ENCODE measurements at places on chromosomes 11 and 22.

DNA sequence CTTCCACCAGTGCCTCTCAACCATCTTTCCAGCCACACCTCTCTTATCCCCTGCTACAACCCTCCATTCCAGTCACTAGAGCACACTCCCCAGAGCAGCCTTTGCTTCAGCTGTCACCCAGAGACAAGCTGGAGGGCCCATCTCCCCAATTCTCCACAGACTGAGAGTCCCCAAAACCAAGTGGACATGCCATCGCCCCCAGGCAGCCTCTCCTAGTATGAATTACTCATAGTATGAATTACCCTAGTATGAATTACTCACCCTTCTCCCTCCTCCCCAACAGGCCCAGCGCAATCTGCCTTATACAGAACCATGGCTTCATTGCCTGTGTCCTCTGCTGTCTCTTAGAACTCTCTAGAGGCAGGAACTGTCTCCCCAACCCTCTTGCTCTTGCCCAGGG lies 24.8 kb downstream of the MYH9 start:
- no peak for DNase-seq

DNA sequence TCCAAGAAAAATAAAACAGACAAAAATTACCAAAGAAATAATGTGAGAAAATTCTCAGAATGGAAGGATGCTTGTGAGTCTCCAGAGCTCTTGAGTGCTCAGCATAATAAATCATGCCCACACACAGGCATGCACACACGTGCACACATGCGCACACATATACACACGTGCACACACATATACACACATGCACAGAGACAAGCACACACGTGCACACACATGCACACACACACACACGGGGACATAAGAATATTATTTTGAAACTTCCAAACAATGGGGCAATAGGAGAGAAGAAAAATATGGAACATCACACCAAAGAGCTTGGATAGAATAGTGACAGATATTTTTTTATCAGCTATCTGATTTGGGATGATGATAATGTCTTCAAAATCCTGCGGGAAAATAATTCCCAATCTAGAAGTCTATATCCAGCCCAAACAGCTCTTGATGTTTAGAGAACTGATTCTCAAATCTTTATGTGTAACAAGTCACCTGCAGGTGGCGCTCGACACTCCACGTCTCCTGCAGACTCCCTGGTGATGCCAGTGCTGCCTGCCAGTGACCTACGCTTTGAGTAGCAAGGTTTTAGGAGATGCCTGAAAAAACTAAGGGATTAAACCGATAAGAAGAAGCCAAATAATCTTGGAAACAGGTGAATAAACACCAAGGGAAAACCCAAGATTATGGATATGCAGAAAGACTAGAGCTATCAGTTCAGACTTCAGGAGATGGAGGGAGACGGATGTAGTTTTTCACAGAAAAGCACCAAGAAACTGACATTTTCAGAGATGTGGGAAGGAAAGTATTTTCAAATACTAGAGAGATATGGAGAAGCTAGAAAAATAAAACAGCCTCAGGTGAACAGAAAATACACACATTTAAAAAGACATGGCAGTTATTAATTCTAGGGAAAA lies 743.6 kb downstream of the ETS1 start:
- DNase-seq = peak; percentile 82

GRCh38 chr22:21778705-21779363 lies 43.2 kb upstream of the YPEL1 start:
- DNase-seq = no peak

DNA sequence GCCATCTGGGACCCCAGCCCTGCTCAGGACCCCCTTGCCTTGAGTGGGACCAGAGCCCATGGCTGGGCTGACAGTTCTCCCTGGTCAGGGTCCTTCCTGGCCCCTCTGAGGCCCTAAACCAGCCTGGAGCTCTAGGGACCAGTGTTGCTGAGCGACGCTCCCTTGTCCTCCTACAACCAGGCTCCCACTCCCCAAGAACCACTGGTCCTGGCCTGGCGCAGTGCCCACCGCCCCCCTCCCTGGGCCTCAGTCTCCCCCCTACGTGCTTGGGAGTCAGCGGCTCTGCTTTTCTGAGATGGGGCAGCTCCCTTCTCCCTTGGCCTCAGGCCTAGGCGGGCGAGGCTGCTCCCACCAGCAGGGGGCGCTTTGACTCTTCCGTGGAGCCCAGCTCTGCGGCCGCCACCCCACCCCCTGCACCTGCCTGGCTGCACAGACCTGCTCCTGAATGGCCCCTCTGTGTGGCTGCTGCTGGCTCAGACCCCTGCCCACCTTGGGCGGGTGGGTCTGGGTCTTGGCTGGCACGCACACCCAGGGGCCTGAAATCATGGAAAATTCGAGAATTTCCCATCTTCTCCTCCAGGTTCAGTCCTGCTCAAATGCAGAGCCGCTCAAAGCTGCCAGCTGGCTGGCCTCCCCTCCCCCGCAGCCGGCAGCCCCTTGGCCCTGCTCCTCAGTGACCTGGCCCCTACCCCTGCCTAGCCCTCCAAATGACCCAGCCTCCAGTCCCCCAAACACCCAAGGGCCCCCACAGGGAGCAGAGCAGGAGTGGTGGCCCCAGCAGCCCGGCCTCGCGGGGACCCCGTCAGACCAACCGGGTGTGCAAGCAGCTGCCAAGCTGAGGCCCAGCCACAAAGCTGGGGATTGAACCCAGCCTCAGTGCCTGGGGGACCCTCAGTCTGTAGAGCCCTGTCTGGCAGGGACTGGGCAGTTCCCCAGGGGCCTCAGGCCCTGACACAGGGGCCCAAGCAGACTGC lies 9.1 kb downstream of the PRR33 start:
- DNase-seq = peak; percentile 72

- no peak for DNase-seq
Measured at GRCh38 chr11:74641289-74641688, 48.9 kb downstream of the POLD3 start.

DNA sequence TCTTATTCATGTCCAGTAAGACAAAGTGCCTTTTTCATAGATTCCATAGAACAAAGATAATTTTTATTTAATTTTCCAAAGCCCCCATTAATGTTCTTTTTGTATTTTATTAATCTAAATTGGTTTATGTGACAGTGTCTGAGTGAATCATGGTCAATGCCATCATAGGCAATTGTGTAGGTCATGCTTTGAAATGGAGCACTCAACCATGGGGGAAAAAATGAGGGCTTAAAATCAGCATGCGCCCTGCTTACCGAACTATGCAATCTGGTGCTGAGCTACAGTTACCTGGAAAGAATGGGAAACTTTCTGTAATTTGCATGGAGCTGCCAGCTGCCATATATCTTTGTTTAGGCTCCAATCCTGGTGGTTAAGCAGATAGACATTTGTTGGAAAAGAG lies 28.4 kb upstream of the RAB38 start:
- DNase-seq = no peak

GRCh38 chr22:50202130-50202666 lies 1.4 kb downstream of the SELENOO start:
- DNase-seq = no peak

DNA sequence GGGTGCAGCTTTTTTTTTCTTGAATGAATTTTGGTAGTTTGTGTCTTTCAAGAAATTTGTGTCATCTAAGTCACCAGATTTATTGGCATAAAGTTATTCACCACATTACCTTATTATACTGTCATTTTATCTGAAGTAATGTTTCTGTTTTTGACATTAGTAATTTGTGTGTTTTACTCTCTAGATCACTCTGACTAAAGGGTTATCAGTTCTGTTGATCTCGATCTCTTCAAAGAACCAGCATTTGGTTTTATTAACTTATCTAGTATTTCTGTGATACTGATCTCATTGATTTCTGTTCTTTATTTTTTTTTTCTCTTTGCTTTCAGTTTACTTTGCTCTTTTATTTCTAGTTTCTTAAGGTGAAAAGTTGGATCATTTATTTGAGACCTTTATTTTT lies 55.5 kb downstream of the PDHX start:
- no peak for DNase-seq

- DNase-seq = no peak
Measured at GRCh38 chr22:42967933-42968332, 47.0 kb downstream of the PACSIN2 start.

DNA sequence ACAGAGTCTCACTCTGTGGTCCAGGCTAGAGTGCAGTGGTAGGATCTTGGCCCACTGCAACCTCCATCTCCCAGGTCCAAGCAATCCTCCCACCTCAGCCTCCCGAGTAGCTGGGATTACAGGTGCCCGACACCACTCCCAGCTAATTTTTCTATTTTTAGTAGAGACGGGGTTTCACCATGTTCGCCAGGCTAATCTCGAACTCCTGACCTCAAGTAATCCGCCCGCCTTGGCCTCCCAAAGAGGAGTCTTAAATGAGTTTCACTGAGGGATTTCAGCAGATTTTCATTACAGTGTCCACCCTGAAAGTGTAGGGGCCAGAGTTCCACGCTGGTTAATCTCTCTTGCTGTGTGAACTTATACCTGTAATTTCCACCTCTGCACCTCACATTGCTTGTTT lies 412 bp upstream of the RPS3 start:
- DNase-seq = no peak

- DNase-seq = no peak
Measured at GRCh38 chr11:125382314-125382791, 113.7 kb downstream of the FEZ1 start.

- DNase-seq = no peak
Measured at GRCh38 chr11:29214833-29215232, 802.0 kb downstream of the KCNA4 start.

GRCh38 chr11:111298413-111299100 lies at the start of gene POU2AF3:
Gene POU2AF3, plus strand, starts transcription at chr11:111298546. Its CDS starts 36 bp downstream, at chr11:111298582.
- DNase-seq = no peak

GRCh38 chr11:99773646-99774045 lies 752.9 kb downstream of the CNTN5 start:
- DNase-seq = no peak

DNA sequence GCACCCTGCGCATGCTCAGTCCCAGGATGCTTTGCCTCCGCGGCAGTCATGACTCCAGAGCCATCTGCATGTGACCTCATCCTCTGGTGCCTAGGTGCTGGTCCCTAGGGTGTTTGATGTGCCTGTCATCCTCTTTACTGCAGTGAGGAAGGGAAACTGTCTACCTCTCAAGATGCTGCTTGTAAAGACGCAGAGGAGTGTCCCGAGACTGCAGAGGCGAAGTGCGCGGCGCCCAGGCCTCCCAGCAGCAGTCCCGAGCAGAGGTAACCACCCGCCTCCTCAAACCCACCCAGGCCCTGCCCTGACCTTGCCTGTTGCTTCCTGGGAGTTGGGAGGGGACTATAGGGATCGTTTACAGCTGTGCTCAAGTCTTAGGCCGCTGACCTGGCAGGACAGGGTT lies 74.6 kb upstream of the GAL start:
- no peak for DNase-seq

DNA sequence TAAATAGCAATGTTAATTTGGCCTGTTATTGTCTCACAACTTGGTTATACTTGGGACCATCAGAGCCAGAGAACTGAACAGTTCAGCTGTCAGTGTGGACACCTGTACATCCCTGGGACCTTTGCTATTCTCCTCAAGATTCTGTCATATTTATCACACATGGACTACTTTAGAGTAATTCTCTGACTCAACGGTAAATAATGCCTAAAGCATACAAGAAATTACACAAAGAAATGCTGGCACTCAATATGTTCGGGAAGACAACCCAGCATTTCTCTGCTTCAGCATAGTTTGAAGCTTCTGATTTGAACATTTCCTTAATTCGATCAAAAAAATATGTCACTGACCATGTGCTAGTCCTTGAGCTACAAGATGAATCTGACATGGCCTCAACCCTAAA lies 34.6 kb upstream of the MMP13 start:
- DNase-seq = no peak

- DNase-seq = no peak
Measured at GRCh38 chr11:81237139-81237538, 1496.5 kb downstream of the FAM181B start.

GRCh38 chr11:38680746-38681145 lies 2082.7 kb upstream of the RAG2 start:
- DNase-seq = no peak

DNA sequence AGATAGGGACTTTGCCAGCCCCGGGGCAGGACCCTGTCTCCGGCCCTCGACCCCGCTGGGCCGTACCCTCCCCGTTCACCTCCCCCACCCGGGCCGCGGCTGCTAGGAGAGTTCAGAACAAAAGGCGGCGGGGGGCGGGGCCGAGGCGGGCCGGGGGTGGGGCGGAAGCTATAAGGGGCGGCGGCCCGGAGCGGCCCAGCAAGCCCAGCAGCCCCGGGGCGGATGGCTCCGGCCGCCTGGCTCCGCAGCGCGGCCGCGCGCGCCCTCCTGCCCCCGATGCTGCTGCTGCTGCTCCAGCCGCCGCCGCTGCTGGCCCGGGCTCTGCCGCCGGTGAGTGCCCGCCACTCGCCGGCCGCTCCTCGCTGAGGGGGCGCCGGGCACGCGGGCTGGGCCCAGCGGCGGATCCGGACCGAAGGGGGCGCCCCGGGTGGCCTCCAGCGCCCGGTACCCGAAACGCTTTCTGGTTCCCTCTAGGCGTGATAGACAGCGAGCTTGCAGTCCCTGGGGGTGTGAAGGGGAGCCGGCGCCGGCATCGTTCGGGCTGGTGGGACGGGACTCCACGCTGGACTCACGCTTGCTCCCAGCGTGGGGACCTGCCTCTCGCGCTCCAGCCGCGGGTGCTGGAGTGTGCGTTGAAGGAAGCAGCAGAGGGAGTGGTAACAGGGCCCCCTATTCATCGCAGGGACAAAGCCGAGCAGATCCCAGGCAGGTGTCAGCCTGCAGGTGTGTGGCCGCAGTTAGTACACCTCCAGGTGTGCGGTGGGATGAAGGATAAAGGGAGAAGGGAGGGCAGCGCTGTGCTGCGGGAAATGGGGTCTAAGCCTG lies at the start of gene MMP11:
MMP11 (plus strand) TSS at position 201 of the 825 bp plus-strand sequence; CDS start at position 223, 22 bp downstream.
- DNase-seq = peak; percentile 42

GRCh38 chr11:108680271-108680670 lies 15.4 kb downstream of the DDX10 start:
- no peak for DNase-seq

DNA sequence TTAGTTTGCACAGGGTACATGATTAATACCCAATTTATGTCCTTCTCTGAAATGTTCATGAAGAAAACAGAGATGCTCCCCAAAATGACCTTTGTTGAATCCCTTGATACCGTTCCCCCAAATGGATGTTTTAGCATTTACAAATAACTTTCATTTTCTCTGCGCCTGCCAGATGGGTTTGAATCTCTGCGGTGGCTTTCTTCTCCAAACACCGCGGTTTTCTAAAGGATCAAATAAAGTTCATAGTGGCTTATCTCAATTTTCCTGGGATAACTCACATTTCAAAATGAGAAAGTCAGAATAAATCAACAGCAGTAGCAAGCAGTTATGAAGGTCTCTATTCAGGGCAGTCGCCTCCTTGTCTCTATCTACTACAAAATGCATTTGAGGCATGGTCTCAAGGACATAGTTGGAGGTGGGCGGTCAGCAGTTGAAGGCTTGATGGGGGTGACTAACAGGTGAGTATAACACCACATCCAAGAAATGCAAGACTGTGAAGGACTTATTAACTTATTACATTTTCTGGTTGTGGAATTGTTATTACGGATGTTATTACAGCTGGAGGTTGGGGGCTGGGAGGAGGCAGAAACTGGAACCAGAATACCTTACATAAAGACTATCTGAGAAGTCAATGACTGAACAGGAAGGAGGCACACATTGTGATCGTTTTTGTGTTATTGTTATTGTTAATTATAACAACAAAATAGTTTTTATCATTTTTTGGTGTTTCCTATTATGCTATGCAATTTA lies 1513.3 kb downstream of the FAM181B start:
- no peak for DNase-seq

- no peak for DNase-seq
Measured at GRCh38 chr11:132234878-132235277, 864.5 kb downstream of the NTM start.

All from posterior cingulate gyrus (tissue), 11 donors.